ENCODE measurements at places on chromosomes 16 and 17. TPM values are rescaled to one million over a fixed set of nuclear protein-coding genes. Genes with fewer than 3 reads are reported as not detected.

DNA sequence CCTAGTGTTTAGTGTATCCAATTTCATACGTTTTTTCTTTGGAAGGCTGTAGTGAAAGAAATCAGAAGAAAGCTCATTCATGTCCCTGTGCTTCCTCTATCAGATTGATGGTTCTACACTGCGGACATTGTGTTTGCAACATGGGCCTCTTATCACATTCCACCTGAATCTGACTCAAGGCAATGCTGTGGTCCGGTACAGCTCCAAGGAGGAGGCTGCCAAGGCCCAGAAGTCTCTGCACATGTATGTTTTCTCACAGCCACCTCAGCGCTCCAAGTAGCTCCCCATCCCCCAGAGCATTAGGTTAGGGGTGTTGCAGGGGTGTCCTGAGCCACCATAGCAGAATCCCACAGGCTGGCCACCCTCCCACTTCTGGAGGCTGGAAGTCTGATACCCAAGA is 25.2 kb downstream of the TMC6 start:
- no peak for DNase-seq

- no peak for DNase-seq
Measured at GRCh38 chr16:72840631-72841381, 207.1 kb downstream of the ZFHX3 start.

DNA sequence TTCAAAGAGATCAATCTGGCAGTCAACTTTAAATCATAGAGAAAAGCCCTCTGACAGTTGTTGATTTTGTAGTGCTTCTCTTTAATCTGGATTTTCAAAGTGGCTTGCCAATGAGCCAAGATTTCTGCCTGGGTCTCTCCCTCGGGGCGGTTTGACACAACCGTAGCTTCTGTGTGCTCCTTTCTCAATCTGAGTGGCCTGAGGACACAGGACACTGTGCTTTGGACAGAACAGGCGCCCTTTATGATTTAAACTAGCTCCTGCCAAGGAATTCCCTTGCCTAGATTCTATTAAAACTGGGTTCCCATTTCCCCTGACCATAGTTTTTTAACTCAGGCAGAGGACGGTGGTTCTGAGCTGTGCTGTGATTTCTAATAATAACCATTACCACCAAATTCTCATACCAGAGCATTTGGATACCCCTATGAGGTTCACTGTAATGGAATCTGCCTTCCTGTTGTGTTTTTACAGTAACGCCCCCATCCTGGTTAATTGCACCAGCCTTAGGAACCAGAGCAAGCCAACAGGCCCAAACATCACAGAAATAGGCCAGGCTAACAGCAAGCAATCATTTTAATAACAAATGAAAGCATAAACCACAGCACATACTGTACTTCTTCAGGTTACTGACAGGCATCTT is 4.0 kb downstream of the ZFHX3 start:
- DNase-seq: no peak

GRCh38 chr16:70320121-70320520 is 21.1 kb downstream of the DDX19B start:
- no peak for DNase-seq

GRCh38 chr16:67538666-67539101 is 10.1 kb downstream of the RIPOR1 start:
- no peak for DNase-seq

DNA sequence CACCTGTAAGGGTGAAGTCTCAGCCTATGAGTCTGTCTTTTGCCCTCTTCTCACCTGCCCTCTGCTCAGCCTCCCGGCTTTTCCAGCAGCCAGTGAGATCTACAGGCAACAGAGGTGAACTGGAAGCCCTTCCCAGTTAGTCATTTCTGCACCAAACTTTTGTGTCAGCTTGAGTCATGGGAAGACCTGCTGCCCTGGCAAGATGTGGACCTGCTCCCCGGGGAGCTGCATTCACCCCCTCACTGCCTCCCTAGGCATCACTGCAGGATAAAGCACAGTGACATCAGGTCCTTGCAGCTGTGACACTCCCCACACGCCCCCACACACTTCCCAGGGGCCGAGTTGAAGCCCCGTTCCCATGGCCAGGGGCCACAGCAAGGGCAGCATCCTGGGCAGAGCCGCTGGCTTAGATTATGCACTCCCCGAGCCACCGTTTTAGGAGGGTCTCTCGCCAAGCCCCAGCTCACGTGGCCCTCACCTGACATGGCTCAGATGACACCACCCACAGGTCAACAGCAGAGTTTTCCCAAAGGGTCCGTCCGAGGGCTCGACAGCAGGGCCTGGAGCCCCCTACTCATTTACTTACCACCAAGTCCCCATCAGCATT is 6.5 kb upstream of the ABR start:
- no peak for DNase-seq

MAP2K6 gene
- 4.7 TPM for total RNA-seq

NECAB2 gene
- not detected for total RNA-seq

TNFSF13 gene
- 101 TPM for total RNA-seq

NOS2 gene
- 0.55 TPM for total RNA-seq

KLHL36 gene
- total RNA-seq: 56.3 TPM
